ENCODE measurements at places on chromosomes 2 and 18.
A peak's percentile ranks its signal among the peaks of the same experiment; 100 is the strongest.

GRCh38 chr18:50559752-50560680 is at the start of gene MAPK4:
Gene MAPK4 (plus strand): TSS chr18:50560087. CDS start chr18:50663959, 103,872 bp downstream.
- DNase-seq, result peak; percentile 49

- no peak for DNase-seq
Observed at GRCh38 chr18:74110976-74111375, 36.7 kb downstream of the FBXO15 start.

DNA sequence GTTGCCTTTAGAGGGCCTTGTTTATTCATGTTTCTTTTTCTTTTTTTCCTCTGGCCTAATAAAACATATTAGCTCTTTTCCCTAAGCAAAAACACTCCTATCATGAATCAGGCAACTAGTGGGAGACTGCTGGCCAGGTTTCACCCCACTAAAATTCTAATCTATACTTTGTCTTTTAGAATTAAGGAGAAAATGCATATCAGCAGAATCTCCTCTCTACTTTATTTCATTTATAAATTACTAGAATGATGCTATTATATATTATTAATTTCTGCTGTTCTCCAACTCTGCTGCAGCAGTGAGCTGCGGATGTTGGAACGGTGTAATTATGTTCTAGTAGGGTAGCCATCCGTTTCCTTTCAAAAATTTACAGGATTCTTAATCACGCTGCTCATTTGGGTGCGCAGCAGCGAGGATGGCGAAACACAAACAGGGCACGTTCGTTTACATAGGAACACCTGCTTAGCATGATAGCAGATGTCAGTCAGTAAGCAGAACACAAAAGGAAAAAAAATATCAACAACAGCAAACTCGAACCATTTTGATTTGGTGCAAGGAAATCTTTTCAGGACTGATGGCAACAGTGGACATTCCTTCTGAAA is 30.5 kb downstream of the ZEB2 start:
- DNase-seq, result no peak

- DNase-seq, result no peak
Observed at GRCh38 chr2:73916666-73917065, 10.0 kb upstream of the DGUOK start.

- DNase-seq, result no peak
Observed at GRCh38 chr2:233434666-233435330, 80.5 kb downstream of the DGKD start.

GRCh38 chr2:30693821-30694281 is 113.4 kb downstream of the CAPN13 start:
- no peak for DNase-seq

DNA sequence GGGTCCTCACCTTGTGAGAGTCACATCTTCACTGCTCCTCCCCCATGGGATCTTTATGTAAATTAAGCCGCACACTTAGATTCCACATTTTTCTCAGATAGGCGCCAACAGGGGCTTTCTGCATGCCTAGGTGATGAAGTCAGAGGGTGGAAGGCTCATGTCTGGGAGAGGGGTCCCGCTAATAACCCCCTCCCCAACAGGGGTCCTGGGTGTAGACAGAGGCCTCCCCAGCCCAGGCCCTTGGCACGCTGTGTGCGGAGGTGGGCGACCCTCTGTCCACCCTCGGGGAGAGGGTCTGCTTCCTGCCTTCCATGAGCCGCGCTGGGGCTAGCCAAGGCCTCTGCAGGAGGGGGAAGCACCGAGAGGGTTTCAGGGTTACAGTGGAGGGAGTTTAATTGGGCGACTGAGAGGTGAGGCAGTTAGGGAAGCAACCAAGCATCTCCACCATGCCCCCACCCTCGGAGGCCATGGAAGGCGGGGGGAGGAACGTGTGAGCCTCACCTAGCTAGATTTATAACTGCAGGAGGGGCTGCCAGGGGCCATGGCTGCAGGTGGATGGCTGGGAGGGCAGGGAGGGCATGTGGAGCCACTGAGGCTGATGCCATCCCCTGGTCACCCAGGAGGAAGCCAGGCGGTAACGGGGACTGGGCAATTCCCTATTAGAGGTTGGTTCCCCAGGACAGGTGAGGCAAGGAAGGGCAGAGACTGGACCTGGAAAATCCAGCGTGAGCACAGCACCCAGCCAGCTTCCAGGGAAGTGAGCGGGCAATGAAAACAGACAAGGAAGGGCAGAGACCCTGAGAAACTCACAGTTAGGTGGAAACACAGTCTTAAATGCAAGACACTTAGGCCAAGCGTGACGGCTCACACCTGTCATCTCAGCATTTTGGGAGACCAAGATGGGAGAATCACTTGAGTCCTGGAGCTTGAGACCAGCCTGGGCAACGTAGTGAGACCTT is 7.7 kb upstream of the PXDN start:
- no peak for DNase-seq

- no peak for DNase-seq
Observed at GRCh38 chr2:94872676-94873361, 1.6 kb downstream of the TEKT4 start.

- no peak for DNase-seq
Observed at GRCh38 chr2:158647436-158648231, 147.5 kb upstream of the DAPL1 start.

GRCh38 chr2:41871080-41871479 is 176.7 kb upstream of the PKDCC start:
- DNase-seq, result no peak

DNA sequence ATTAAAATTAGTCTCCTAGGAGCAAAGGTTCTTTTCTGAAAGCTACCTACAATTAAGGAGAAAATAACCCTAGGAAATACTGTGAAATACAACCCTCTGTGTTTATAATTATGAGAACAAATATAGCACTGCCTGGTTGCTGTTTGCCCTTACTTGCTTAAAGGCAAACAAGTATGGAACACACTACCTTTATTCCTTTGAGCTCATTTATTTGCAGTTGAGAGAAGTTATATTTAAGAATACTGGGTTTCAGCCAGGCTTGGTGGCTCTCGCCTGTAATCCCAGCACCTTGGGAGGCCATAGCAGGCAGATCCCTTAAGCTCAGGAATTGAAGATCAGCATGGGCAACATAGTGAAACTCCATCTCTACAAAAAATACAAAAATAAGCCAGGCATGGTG is 23.1 kb upstream of the IAH1 start:
- DNase-seq, result no peak

DNA sequence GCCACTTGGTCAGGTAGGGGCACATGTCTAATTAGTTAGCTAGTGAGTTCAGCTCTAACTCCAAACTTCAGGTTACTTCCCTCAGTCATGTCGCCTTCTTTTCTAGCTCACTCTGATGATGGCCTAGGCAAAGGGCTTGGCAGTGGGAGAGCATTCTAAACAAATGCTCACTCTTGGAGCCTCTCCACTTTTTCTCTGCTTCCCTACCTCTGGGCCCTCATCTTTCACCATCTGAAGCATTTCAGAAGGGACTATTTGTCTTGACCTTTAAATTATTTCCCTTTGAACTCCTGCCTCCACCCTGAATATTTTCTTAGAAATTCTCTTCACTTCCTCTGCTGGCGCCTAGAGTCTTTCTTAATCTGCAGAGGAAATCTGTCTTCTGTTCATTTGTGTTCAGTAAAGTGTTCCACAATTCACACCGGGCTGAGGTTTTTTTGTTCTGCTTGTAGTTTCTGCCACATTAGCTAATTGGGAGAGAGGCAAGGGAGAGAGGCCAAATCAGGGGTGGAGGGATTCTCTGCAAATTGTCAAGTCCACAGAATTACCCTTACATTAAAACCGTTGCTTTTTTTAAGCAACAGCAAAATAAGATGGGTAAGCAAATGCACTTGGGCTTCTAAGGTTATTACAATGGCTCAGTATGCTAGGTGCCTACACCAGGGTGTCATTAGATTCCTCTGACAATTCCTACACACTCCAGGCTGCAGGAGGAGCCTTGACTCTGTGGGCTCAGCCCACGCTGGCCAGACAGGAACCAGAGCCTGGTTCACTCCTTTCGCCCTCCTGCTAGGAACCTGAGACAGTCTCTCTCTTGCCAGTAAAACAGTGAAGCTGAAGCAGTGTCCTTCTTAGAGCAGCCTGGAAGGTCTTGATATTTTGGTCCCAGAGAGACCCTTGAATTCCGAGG is 5.5 kb downstream of the MSGN1 start:
- no peak for DNase-seq

DNA sequence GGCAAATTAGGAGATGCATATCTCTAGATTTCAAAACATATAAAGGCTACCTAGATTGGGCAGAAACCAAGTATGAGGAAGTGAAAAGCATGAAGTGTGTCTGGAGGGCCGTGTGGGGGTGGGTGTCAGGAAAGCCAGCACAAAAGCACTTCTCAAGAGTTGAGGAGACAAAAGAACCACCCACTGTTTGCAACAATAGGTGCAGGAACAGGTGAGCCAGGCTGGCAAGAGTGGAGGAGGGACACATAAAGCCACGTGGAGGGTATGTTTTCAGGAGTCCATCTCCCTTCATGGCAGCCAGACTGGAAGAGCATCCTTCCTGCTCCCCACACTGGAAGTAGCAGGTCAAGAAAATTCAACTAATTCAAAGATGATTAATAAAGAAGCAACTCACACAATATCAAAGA is 96.4 kb downstream of the CERS6 start:
- peak; percentile 8 for DNase-seq

DNA sequence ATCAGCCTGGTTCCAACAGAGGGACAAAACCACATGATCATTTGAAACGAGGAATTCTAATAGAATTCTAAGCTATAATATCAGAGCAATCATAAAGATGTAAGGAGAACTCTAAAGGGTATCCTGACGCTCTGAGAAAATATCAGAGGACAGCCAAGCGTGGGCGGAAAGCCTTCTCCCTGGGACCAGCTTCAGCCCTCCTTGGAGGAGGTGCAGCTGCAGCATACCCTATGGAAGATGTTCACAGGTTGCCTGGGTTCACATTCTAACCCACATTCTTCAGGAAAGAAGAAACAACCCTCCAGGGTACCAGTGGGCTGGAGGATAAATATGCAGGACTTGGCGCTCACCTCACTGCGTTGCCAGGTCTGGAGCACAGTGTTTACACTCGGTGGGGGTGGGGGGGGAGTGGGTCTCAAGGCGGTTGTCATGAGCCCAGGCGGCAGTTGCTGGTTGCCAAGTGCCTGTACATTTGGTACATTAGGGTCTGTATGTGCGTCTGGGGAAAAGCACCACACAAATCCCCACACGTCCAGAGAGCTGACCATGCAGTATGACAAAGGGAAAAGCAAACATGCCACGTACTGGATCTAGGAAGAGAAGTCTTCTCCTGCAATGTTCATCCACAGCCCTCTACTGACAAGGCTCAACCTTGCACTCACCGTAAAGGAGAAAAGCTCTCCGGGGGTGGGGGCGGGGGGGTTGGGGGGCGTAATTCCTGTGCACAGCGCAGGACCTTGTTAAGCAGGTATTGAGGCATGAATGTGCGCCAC is 80.5 kb downstream of the CDH19 start:
- DNase-seq, result no peak

DNA sequence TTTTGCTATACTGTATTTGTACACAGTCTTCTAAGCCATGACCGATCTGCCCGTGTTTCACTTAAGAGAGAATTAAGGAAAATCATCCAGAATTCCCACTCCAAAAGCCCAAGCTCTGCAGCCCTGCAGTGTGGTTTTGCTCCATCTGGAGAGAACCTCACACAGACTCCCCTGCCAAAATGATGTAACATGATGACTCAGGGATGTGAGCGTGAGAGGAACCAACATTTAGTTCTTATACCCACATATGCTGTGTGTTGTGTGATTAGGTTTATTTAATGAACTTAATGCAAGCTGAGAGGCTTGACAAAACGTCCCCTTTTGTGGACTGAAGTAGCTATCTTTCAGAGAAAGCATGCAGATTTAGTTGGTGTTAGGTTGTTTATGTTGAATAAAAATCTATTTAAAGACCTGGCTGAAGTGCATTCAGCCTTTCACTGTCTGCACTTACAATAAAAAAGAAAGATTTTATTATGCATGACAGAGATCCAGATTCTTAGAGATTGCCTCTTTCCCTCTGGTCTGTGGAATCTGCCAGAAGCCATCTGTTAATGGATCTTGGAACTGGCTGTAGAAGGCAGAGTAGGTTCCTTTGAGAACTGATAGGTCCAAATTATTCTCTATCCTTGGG is 6.3 kb downstream of the RAB12 start:
- peak; percentile 45 for DNase-seq

GRCh38 chr2:171410101-171410500 is 23.7 kb downstream of the METTL8 start:
- DNase-seq, result no peak

- DNase-seq, result no peak
Observed at GRCh38 chr2:121790276-121790956, 35.0 kb downstream of the TSN start.

GRCh38 chr2:171004363-171004762 is 75.3 kb downstream of the GORASP2 start:
- no peak for DNase-seq

DNA sequence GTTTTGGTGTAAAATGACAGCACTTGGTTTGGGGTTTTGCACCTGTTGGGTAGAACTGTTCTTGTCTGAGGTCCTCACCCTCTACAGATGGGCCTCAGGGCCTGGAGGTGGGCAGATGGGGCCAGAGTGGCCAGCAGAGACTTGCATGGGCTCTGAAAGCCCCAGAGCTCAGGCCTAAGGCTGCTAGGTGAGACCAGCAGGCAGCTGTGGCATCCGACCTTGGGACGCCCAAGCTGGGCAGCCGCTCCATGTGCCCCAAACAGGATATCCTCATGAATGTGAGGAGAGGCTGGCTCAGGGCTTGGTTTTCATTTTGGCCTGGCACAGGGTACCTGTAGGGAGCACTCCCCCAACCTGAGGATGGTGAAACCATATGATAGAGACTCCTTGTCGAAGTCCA is 38.3 kb downstream of the GBX2 start:
- DNase-seq, result no peak

DNA sequence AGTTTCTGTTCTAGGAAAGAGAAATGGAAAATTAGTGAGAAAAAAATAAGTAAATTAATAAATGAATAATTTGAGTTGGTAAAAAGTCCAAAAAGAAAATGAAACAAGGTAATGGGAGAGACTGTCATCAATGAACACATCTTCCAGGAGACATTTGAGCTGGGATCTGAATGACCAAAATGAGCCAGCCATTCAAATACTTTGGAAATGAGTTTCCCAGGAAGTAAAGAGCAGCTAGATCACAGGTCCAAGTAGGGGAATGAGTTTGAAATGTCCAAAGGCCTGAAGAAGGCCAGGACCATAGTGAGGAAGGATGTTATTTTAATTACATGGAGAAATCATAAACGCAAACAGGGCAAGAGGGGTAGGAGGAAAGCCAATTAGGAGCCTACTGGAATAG is 6.6 kb upstream of the DNAH7 start:
- DNase-seq, result no peak

DNA sequence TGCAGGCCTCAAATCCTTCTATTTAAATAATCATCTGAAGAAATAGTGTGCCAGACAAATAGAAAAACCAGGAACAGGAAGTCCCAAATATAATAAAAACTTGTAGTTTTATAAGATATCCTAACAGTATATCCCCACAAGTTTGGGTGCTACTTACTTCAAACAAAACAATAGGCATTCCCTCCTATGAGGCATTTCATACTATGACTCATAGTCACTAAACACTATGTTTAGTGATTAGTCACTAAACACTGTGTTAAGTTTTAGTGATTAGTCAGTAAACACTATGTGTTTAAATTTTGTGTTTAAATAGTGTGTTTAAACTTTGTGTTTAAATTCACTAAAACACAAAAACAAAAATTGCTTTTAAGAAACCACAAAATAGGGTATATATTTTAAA is 407.0 kb upstream of the CDH19 start:
- no peak for DNase-seq

GRCh38 chr2:77034445-77034844 is 487.7 kb downstream of the LRRTM4 start:
- DNase-seq, result no peak

GRCh38 chr2:232042911-232043574 is 81.5 kb downstream of the DIS3L2 start:
- DNase-seq, result no peak

GRCh38 chr2:197591339-197592072 is 75.6 kb downstream of the MOB4 start:
- no peak for DNase-seq
